ENCODE measurements at places on chromosomes 2 and 18.
A peak's percentile ranks its signal among the peaks of the same experiment; 100 is the strongest.

- DNase-seq: no peak
Observed at GRCh38 chr2:28471214-28471613, 24.6 kb upstream of the PLB1 start.

- no peak for DNase-seq
Observed at GRCh38 chr2:27306136-27306535, 2.1 kb downstream of the UCN start.

- no peak for DNase-seq
Observed at GRCh38 chr18:48049757-48050156, 119.3 kb upstream of the SMAD2 start.

- DNase-seq: peak; percentile 53
Observed at GRCh38 chr2:4695281-4695861, 992.0 kb downstream of the DCDC2C start.

GRCh38 chr2:84847326-84848050, 33.4 kb downstream of the TRABD2A start:
- DNase-seq: no peak

DNA sequence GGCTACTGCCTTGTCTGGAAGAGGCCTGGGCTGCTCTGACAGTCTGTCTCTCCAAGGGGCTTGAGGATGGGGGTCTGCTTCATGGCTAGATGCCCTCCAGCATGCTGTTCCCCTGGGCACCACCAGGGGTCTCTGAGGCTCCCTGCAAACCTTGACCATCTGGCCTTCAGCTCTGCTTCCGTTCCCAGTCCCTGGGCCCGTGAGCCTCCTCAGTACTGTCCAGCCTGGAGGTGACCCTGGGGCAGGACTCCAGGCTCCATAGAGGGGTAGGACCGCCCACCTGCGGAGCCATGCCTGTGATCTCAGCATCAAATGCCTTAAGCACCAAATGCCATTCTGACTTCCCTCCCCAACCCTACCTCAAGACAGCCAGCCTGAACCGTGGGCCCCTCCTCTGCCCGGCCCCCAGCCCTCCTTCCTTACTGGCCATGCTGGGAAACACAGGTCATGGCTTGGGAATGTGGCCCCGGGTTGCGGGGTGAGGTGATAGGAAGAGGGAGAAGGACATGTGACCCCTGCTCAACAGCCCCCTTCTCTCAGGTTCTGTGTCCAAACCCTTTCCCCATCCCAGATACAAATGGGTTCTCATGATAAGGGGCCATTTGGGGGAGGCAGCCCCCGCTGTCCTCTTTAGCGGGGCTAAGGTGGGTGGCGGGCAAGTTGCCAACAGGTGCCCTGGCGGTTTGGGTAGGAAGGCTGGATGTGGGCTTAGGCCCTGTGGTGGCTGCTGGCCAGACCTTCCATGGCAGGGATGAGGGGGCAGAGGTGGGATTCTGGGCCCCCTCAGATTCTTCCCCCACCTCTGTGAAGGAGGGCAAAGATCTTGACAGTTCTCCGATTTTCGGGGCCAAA, 25.0 kb downstream of the SPEG start:
- peak; percentile 57 for DNase-seq

DNA sequence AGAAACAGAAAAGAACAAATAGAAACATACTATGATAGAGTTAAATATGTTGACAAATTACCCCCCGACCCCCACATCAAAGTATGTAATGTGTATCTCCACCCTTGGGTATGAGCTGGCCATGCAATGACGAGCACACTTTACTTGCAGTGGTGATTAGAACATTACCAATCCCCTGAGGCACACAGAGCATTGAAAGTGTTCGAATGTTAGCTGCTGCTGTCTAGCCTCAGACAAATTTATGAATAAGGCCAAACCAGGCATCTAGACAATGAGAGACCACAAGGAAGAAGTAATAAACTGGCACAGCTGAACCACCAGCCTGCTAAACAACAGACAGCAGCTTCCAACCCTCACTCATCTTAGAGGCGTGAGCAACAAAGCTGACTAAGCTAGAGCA, 380.5 kb downstream of the DSEL start:
- DNase-seq: no peak

DNA sequence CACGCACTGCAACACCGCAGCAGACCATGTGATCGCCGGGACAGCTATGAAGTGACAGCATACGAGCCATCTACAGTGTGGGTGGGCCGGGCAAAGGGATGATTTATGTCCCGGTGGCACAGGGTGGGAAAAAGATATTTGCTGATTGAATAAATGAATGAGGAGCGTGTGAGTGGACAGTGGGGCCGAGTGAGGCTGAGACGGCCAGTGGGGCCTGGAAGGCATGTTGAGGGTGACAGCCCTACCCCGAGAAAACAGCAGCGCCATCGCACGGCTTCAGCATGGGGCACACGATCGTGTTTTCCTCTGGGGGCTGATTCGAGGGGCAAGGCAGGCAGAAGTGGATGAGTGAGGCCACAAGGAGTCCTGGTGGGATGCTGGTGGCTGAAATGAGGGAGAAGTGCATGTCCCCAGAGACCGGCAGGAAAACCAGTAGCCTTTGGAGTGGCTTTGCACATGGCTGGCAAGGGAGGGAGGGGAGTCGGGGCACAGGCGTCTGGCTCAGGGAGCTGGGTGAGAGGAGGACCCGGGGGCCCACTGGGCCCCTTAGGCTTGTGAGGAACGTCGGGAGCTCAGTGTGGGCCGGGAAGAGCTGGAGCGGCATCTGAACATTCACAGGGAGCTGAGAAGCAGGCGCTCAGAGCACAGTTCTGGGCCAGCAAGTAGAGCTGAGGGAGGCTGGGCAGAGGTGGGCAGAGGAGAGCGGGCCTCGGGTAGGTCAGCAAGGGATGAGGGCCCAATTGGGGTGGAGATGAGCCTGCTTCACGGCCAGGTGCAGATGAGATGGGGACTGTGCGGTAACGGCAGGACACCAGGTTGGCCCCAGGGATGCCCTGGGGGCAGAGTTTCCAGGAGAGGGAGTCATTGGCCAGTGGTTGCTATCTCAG, 32.1 kb upstream of the MAL start:
- DNase-seq: no peak
